ENCODE measurements at places on chromosomes 1 and 21.

- no peak for DNase-seq
These were observed 520 bp downstream of the PLEKHN1 start for GRCh38 chr1:966704-967300.

- DNase-seq: no peak
These were observed 92.4 kb downstream of the KCNJ15 start for GRCh38 chr21:38349111-38349746.

DNA sequence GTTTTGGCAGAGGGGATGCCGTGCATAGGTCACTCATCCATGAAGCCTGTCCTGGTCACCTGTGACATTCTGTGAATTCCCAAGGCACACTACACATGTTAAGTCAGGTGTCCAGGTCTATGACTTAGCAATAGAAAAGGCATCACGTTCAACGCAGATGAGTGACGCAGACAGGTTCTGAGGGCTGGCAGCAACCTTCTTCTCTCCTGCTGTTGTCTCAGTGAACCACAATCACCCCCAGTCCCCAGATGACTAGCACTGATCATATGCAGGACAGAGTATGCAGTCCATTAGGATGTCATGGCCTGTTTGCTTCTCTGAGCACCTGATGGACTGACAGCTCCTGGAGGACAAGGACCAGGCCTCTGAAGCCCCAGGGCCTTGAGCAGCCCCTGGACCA, 157.8 kb upstream of the KAZN start:
- DNase-seq: no peak

GRCh38 chr1:26027716-26028489, 6.3 kb downstream of the EXTL1 start:
- no peak for DNase-seq

GRCh38 chr1:71766748-71767147, 515.6 kb downstream of the NEGR1 start:
- no peak for DNase-seq

DNA sequence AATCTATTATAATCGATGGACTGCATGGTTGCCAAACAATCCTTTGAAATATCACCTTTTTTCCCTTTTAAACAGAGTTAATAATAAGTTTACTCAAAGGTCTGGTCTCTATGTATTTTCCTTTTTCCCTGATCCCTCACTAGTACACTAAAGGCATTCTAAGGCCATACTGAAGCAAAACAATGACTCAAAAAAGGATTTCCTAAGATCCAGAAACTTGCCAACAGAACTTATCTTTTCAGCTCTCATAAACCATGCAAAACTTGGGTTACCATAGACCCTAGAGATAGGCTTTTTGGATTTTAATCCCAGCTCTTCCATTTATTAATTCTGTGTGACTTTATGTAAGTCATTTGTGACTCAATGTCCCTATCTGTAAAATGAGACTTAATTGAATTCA, 77.1 kb downstream of the IFI44 start:
- no peak for DNase-seq

GRCh38 chr1:10682449-10683309, 113.8 kb downstream of the CASZ1 start:
- DNase-seq: no peak

GRCh38 chr21:23488245-23488644, 2119.0 kb downstream of the MRPL39 start:
- no peak for DNase-seq

- DNase-seq: no peak
These were observed 47.3 kb downstream of the LYPLAL1 start for GRCh38 chr1:219220945-219221344.

DNA sequence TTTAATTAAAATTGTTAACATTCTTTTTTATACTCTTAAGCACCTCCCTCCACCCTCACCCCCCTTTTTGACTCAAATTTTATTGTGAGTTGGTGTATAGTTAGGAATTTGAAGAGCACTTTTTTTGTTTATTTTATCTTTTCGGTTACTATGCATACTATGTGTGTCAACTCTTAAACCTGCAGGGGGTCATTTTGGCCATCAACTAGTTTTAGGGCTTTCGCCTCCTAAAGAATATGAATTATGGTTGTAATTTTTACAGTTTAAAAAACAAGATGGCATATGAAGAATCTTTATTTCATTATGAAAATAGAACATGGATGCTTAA, 9.7 kb downstream of the BACH1 start:
- no peak for DNase-seq

- DNase-seq: no peak
These were observed 73.2 kb downstream of the DISC1 start for GRCh38 chr1:231699784-231700183.

- DNase-seq: no peak
These were observed 7.0 kb upstream of the GREM2 start for GRCh38 chr1:240618946-240619345.

DNA sequence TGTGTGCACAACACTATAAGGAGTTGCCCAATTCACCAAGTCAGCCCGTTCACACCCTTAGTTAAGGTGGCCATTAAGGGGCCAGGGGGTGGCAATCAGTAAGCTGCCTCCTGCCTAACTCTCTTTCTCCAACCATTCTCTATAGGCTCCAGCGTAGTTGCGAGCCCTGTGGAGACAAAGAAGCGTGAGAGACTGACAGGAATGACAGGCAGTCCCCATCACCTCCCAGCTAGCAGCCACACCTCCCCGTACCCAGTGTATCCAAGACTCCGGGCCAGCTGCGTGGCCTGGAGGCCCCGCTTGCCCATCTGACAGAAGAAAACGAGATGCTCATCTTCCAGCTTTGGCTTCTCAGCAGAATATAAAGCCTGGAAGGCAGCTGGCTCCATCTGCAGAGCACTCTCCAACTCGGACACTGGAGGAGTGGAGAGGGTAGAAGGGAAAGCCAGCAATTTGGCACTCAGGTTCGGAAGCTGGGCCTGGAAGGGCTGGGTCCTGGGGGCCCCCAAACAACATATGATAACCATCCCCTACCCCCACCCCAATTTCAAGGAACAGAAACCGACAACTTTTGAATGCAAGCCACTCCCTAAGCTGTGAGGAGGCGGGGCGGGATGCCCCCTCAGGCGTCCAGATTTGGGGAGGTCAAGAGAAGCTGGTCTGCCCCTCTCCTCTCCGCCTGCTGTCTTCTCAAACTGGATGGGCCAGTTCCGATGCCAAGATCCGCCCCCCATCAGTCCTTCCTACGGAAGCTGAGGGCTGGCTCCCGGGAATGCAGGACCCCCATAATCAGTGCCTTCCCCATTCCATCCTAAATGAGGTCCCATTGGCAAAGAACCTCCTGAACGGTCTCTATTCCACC, 872 bp downstream of the TSTD1 start:
- no peak for DNase-seq
